H1 (cell line): ENCODE measurements at places on chromosomes 7 and 10.

DNA sequence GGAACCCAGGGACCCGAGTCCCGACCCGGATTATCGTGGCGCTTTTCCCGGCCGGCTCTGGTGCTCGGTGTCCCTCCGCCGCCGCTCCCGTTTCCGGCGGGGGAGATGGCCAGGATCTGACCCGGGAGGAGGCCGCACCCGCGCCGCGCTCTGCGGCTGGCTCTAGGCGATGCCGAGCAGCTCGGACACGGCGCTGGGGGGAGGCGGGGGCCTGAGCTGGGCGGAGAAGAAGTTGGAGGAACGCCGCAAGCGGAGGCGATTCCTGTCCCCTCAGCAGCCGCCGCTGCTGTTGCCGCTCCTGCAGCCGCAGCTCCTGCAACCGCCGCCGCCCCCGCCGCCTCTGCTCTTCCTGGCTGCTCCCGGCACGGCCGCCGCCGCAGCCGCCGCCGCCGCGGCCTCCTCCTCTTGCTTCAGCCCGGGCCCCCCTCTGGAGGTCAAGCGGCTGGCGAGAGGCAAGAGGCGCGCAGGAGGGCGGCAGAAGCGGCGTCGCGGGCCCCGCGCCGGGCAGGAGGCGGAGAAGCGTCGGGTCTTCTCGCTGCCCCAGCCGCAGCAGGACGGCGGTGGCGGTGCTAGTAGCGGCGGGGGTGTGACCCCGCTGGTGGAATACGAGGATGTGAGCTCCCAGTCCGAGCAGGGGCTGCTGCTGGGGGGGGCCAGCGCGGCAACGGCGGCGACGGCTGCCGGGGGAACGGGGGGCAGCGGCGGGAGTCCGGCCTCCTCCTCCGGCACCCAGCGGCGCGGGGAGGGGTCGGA lies 593 bp downstream of the CDK13 start:
- no peak for DNase-seq

GRCh38 chr10:117752103-117752502 lies 209.6 kb downstream of the EMX2 start:
- DNase-seq, result peak; percentile 29

- DNase-seq, result no peak
Measured at GRCh38 chr7:149496642-149497391, 792 bp downstream of the ZNF746 start.

DNA sequence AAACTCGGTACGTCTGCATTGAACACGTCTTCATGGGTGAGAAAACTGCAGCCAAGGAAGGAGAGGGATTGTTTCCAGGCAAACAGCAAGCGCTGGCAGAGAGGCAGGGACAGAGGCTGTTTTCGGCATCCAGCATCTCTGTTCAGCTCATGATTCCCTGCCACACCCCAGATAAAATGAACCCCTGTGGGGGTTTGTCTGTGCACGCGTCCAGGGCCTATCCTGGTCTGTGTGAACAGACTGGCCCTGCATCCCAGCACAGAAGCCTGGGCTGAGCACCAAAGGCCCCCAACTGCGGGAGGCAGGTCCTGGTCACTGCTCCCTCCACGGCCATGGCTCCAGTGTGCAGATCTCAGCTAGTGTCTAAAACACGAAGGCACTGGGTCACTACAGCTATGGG lies 83.3 kb upstream of the FAM20C start:
- no peak for DNase-seq

DNA sequence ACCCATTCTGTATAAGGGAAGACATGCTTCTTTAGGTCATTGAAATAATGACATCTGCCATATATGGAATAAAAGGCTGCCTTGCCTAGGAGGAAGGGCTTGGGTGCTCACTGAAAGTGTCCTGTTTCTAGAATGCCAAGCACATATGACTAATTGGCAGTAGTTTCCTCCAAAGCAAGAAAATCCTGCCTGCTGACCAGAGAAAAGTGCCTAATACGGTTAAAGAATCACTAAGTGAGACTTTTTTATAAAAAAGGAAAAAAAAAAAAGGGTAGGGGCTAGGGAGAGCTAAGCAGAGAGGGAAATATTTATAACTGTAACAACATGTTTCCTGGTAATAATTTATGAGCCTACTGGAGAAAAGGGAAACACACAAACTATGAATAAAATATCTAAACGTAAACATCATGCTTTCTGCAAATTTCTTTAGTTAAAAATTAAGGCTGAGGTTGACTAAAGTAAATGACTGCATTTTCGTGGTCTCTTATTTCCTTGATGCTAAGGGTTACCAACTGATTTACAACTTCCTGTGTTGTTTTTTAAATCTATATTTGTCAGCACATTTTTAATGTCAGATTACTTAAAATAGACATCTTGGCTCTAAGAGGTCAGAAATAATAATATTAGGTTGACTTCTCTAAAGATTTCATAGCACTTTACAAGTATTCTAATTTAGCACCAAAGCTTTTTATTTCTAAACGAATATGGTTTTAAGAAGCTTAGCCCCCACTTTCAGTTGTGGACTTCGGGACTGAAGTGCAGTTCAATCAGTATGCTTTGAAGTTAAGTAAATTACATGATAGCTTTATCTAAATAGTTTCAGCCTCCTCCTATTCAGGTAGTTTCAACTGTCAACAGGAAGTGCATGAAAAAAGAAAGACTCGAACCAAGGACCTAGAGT lies 89.6 kb downstream of the CABCOCO1 start:
- no peak for DNase-seq

DNA sequence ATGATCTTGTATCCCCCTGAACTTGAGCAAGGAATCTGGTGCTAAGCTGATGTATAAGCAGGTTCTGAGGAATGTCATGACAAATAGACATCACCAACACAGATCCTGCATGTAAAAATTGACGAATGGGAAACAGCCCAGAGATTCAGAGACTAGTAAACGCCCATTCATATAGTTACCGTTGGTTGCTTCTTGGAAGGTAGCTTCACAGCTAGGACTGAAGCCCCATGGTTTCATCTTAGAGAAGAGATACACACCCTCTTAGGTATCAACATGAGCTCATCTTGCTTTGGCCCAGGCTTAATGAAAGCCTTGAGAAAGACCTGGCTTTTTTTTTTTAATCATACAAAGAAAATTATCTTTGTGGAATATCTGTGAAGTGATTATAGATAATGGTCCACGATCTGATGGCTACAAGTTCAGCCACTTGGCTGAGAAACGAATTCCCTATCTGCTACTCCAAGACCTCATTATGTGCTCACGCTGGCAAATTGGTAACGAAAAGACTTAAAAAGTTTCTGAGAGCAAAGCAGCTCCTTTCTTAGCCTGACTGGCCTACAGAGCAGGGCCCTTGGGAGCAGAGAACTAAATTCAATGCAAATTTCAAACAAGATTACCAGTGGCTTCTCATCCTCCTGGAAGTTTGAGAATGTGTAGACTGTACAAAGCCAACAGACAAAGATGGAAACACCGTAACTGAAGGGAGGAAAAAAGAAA lies 181.1 kb downstream of the NRP1 start:
- DNase-seq, result no peak

- no peak for DNase-seq
Measured at GRCh38 chr10:118543714-118544400, 51.6 kb downstream of the PRLHR start.

GRCh38 chr7:24158975-24159374 lies 125.0 kb upstream of the NPY start:
- no peak for DNase-seq

- DNase-seq, result no peak
Measured at GRCh38 chr10:52027055-52027705, 286.9 kb upstream of the DKK1 start.

GRCh38 chr10:113427236-113427735 lies 125.6 kb upstream of the HABP2 start:
- no peak for DNase-seq

DNA sequence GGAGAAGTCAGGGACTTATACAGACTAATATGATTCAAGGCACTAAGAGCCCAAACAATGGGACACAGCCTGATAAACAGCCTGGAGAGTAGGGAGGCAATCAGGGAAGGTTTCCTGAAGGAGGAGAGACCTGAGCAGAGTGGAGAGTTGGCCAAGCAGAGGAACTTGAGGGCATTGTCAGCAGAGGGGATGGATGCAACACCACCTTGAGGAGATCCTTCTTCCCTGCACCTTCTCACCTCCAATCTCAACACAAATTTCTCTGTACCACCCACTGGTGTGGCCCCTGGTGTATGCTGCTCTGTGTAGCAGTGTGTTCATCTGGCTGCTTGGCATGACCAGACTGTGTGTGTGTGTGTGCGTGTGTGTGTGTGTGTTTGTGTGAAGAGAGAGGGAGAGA lies 146.2 kb downstream of the WDR11 start:
- no peak for DNase-seq

- DNase-seq, result no peak
Measured at GRCh38 chr10:18875477-18875876, 173.1 kb upstream of the MALRD1 start.

GRCh38 chr7:126778101-126778500 lies 474.6 kb downstream of the GRM8 start:
- DNase-seq, result no peak

DNA sequence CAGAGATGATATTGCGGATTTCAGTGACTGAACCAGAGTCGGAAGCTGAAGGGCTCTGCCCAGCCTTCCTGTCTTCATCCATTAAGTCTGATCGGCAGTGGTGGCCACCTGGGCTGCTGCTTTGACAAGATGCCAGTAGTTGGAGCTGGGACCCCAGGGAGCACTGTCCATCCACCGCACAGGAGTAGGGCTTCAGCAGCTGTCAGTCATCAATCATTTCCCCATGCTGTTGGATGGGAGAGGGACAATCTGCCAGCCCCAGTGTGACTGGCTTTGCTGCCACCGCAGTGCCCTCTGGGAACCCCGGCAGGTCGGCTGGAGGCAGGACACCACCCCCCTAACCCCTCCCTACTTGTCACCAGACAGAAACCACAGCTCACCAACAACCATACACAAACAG lies 23.0 kb upstream of the GPR146 start:
- DNase-seq, result no peak

- no peak for DNase-seq
Measured at GRCh38 chr10:43710772-43711471, 62.2 kb upstream of the ZNF32 start.

- no peak for DNase-seq
Measured at GRCh38 chr7:16028636-16029035, 342.2 kb upstream of the MEOX2 start.

GRCh38 chr10:5563991-5564536 lies 39.3 kb downstream of the CALML3 start:
- no peak for DNase-seq

- peak; percentile 17 for DNase-seq
Measured at GRCh38 chr10:114623661-114624294, 34.3 kb downstream of the ABLIM1 start.

GRCh38 chr10:60627778-60628748 lies 150.2 kb upstream of the CDK1 start:
- DNase-seq, result no peak

GRCh38 chr10:60224066-60224705 lies 165.5 kb downstream of the ANK3 start:
- DNase-seq, result no peak

GRCh38 chr10:1620803-1621202 lies 116.5 kb downstream of the ADARB2 start:
- no peak for DNase-seq

DNA sequence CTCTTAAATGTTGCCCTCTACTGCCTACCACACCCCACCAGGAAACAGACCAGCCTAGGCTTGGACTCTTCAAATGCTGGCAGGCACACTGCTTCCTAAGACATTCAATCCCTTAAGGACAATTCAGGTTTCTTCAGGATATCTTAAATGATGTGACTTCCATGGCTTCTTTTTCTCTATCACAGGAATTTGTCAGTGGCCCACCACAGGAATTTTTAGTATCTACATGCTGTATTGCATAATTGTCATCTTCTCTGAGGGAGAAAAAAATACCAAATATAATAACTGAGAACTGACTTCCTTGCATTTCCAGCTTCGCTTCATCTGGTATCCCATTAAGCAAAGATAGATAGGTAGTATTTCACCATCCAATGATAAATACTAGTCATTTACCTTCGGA lies 129.3 kb downstream of the WNT2 start:
- DNase-seq, result no peak

DNA sequence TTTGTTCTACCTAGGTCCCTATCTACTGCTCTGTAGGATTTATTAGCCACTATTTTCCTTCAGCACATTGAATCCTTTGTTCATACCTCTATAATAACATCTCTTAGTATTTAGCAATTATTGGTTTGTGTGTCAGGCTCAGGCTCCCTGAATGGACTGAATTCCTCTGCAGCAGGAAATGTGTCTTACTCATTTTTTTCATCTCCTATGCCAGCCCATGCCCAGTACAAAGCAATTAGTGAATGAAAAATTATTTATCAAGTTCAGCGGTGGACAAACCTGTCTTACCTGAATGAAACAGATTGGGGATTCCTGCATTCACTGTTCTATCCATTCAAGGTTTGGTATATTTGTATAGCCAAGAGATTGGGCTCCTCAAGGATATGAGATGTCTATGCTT lies 53.7 kb downstream of the C1GALT1 start:
- DNase-seq, result no peak

GRCh38 chr10:59433720-59434428 lies 71.5 kb upstream of the FAM13C start:
- DNase-seq, result no peak

GRCh38 chr7:143380260-143380645 lies 892 bp upstream of the ZYX start:
- DNase-seq, result peak; percentile 50

DNA sequence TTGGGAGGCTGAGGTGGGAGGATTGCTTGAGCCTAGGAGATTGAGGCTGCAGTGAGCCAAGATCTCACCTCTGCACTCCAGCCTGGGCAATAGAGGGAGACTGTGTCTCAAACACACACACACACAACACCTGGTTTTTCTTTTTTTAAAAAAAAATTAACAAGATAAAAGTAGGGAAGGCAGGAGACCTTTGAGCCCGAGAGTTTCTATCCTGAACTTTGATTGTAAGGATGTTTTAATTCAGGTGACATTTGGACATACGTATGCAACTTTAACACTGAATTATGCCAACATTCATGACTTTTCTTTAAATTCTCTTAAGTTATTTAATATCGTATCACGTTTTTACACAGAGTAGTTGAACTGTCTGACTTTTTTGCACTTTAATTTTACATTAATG lies 11.7 kb upstream of the CYP2E1 start:
- DNase-seq, result no peak

DNA sequence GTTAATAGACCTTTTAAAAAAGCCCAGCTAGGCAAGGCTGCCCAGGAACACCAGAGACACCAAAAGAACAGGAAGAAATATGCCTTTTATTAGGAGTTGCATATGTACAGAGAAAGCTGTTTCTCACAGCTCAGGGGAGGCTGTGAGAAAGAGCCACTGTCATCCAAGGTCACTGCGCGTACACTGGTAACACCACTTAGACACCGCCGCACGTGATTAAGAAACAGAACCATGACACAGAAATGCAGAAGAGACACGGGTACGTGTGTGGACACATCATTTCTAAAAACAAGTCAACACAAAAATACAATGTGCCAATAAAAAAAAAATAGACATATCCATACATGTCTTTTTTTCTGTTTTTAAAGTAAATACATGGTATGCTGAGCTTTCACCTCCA lies 705.6 kb downstream of the PARD3 start:
- DNase-seq, result no peak

- no peak for DNase-seq
Measured at GRCh38 chr10:80498833-80499741, 38.6 kb upstream of the SH2D4B start.

GRCh38 chr10:553233-553632 lies 136.2 kb downstream of the DIP2C start:
- no peak for DNase-seq

GRCh38 chr7:99190359-99191009 lies 17.4 kb downstream of the KPNA7 start:
- no peak for DNase-seq

GRCh38 chr7:763762-764161 lies 36.7 kb upstream of the PRKAR1B start:
- DNase-seq, result no peak

GRCh38 chr10:43237128-43237527 lies 29.7 kb downstream of the RASGEF1A start:
- DNase-seq, result no peak
